ENCODE measurements at places on chromosomes 6 and 20. TPM values are rescaled to one million over a fixed set of nuclear protein-coding genes. Genes with fewer than 3 reads are reported as not detected.

Gene SLC16A10
- total RNA-seq, result 7.0 TPM

Gene NELFE
- 74.3 TPM for total RNA-seq

Gene WFDC10B
- not detected for total RNA-seq

Gene SLC26A8
- total RNA-seq, result not detected

Gene CPNE5
- 1.3 TPM for total RNA-seq

Gene ESF1
- total RNA-seq, result 23.1 TPM
